ENCODE measurements at places on chromosomes 1 and 21.
A peak's percentile ranks its signal among the peaks of the same experiment; 100 is the strongest.

DNA sequence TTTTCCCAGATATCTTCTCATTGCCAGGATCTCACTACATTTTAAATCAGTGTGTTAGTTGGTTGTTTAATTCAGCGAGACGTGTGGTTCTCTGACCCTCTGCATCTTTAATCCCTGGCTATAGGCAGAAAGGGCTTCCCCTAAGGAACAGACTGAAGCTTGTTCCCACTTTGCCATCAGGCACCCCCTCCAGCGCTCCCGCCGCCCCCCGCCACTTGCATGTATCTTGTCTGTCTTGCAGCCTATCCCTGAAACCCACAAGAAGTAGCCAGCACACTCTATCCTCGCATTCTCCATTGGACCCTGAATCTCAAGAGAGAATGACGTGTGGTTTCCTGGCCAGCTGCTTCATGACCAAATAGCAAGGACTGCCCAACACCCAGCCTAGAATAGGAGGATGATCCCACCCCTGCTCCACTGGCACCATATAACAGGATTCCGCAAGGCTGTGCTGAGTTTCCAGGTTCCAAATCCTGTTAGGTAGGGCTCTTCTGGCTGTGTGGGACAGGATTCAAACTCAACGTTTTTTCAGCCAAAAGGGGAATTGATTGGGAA is 7.8 kb downstream of the CLDN19 start:
- no peak for DNase-seq

GRCh38 chr21:15557925-15558324 is 171.9 kb upstream of the USP25 start:
- no peak for DNase-seq

GRCh38 chr1:4485398-4485797 is 169.0 kb upstream of the AJAP1 start:
- DNase-seq: no peak

GRCh38 chr1:9472386-9473031 is 66.8 kb upstream of the SLC25A33 start:
- DNase-seq: no peak

DNA sequence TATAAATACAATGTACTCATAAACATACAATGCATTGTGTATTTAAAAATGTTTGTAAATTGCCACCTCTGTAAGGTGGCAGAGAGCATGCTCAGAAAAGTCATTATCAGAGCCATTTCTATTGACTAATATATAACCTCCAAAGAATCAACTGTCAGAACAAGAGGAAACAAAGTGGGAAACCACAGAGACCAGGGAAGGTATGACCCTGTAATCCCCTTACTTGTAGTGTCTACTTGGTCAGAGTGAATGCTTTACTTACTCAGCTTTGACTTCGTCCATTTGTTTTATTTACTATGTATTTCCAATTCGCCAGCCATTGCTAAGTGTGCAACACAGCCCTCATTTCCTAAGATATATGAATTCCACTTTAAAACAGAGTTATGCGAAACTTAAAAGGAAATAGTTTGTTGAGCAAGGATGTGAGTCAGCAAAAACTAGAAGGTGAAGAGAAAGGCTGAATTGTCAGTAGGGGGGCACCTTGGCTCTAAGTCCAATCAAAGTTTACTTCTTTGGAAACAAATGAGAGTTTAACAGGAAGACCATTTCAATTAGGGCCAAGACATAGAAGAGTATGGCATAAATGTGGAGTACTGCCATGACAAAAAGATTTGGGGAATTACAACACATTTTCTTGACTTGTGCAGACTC is 671.7 kb upstream of the PTBP2 start:
- DNase-seq: no peak

- DNase-seq: no peak
Observed at GRCh38 chr1:57748719-57749118, 324.9 kb upstream of the DAB1 start.

GRCh38 chr1:20255666-20256065 is 35.0 kb upstream of the VWA5B1 start:
- no peak for DNase-seq

DNA sequence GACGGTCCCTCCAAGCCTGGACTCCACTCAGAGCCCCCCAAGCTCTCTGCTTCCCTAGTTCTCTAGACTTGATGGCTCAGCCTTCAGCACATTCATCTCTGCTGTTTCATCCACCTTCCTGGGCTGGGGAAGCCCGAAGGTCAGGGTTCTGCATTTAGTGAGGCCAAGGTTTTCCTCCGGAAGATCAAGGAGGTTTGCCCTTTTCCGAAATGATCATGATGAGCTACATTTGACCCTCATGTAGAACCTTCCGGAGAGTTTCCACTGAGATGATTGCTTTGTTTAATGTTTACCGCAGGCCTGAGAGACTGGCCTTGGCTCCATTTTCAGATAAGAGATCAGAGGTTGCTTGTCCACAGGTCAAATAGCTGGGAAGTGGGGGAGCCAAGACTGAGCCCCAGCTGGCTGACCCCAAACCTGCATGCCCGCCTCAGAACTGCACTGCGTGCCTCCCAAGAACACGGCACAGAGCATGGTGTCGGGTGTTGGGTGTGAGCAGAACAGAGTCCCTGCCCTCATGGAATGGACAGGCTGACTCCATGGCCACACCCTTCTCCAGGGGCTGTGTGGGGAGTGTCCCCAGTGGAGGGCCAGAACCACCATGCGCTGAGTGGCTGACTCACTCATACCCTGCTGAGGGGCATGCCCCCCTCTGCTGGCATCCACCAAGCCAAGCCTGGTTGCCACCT is 200.8 kb upstream of the TMEM51 start:
- DNase-seq: no peak

- peak; percentile 79 for DNase-seq
Observed at GRCh38 chr1:200483491-200484143, 73.8 kb upstream of the ZNF281 start.

DNA sequence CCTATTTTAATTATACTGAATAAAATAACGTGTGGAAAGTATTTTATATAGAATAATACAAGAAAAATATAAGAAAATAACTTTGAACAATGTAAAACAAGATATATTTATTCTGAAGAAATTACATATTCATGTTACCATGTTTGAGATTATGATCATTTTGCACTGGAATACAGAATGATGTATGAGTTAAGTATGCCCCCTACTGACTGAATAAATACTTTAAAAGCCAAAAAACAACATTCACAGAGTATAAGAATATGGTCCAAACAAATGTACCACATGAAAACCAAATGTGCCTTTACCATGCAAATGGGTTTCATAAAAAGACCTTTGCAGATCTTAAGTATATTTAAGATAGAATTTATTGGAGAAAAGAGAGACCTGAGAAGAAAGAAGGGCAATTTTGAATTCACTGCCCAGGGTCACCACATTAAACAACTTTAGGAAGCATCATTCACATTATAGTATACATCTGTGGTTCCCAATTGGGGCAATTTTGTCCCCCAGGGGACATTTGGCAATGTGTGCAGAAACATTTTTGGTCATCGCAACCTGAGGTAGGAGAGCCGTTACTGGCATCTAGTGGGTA is 136.6 kb upstream of the GFI1 start:
- DNase-seq: no peak

GRCh38 chr21:45941717-45942546 is 39.6 kb upstream of the COL6A1 start:
- DNase-seq: no peak

- no peak for DNase-seq
Observed at GRCh38 chr1:43402089-43402865, 12.6 kb downstream of the SZT2 start.

DNA sequence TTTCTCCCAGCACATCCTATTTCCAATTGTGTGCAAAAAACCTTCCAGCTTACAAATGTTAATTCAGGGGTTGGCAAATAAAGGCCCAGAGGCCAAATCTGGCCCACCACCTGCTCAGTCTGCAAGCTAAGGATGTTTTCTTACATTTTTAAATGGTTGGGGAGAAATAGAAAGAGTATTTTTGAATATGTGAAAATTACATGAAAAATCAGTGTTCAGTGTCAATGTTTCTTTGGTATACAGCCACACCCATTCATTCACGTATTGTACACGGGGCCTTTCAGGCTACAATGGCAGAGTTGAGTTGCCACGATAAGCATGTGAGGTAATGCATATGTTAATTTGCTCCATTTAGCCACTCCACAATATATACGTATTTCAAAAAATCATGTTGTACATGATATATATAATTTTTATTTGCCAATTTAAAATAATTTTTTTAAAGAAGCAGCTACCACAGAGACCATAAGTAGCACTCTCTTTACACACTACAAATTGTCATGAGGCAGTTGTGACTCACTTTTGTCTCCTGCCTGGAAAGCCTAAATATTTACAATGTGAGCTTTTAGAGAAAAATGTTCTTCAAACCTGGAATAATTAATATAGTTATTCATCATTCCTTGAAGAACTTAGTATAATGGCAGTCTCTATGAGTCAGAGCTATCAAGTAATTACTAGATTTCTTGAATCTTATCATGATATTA is 189.6 kb downstream of the SMYD3 start:
- DNase-seq: no peak

GRCh38 chr1:203644661-203645510 is 18.3 kb downstream of the ATP2B4 start:
- no peak for DNase-seq

- no peak for DNase-seq
Observed at GRCh38 chr1:64508629-64509028, 38.7 kb downstream of the CACHD1 start.

DNA sequence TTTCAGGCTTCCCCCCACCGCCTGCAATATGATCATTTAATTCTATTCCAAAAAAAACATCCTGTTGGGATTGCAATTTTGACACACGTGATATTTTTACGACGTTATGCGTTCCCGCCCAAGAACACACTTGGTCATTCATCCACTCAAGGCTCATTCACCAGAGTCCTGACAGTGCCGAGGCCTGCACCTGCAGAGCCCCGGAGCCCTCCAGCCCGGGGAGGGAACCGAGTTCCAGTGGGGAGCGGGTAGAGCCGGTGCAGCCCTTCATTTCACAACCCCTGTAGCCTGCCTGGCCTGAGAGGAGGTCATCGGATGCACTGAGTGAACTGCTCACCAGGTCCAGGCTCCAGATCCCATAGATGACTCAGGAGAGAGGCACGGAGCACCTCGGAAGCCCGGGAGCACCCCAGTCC is 156.0 kb upstream of the BACE2 start:
- DNase-seq: no peak

GRCh38 chr1:63405021-63405420 is 37.6 kb downstream of the ALG6 start:
- DNase-seq: no peak
